ENCODE measurements at places on chromosomes 1 and 21.

- H3K4me3 ChIP-seq = no peak within 1 kb of the TSS
- H3K36me3 ChIP-seq = no peaks in the 10 kb centered on the region
- no peak for DNase-seq
- peaks cover 9% of the 10 kb centered on the region for H3K4me1 ChIP-seq
- no peak within 1 kb of the TSS for H3K27ac ChIP-seq
Measured at GRCh38 chr1:203085528-203086406, at the start of gene MYOG. Gene MYOG (minus strand): TSS chr1:203086012. CDS start chr1:203085961, 51 bp downstream.

DNA sequence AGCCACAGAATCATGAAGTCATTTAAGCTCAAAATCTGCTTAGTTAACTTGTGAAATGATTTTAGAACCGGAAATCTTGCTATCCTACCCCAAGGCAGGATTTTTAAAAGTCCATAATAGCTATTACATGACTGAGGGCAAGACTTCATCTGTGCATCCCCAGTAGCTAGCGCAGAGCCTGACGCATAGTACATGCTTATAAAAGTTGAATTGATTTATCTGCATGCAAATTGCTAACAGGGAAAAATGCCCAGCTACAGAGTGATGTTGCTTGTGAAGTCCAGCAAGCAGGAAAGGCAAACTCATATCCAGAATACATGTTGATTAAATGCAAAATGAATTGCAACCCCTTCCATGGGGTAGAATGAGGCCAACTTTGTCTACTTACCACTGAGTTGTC, 8.1 kb upstream of the MAP1LC3C start:
- H3K27me3 ChIP-seq = no peaks in the 10 kb centered on the region
- no peak overlapping the region for H3K27ac ChIP-seq
- no peak for DNase-seq
- no peak overlapping the region for H3K4me3 ChIP-seq

- no peak for DNase-seq
- H3K27me3 ChIP-seq = no peaks in the 10 kb centered on the region
- no peak overlapping the region for H3K4me3 ChIP-seq
- H3K4me1 ChIP-seq = no peaks in the 10 kb centered on the region
- H3K27ac ChIP-seq = no peak overlapping the region
- peaks cover 8% of the 10 kb centered on the region for H3K36me3 ChIP-seq
Measured at GRCh38 chr1:2159124-2159523, 35.4 kb downstream of the FAAP20 start.

DNA sequence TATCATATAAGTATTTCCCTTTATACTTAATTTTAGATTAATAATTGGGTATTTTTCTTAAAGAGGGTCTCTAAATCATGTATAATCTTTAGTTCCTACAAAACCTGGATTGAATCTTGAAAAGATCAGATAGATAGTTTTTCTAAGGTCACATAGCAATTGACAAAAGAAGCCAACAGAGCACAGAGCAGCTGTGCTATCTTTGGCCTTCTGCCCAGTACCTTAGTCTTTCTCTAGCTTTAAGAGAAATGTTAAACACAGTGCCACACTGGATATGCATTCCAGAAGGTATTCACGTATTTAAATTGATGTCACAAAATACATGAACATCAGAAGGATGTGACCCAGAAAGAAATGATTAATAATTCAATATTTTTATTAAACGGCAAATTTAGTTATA, 86.8 kb downstream of the C21orf91 start:
- H3K4me1 ChIP-seq = no peaks in the 10 kb centered on the region
- H3K36me3 ChIP-seq = no peaks in the 10 kb centered on the region
- H3K4me3 ChIP-seq = no peak overlapping the region
- H3K27me3 ChIP-seq = no peaks in the 10 kb centered on the region
- H3K27ac ChIP-seq = no peak overlapping the region
- no peak for DNase-seq

DNA sequence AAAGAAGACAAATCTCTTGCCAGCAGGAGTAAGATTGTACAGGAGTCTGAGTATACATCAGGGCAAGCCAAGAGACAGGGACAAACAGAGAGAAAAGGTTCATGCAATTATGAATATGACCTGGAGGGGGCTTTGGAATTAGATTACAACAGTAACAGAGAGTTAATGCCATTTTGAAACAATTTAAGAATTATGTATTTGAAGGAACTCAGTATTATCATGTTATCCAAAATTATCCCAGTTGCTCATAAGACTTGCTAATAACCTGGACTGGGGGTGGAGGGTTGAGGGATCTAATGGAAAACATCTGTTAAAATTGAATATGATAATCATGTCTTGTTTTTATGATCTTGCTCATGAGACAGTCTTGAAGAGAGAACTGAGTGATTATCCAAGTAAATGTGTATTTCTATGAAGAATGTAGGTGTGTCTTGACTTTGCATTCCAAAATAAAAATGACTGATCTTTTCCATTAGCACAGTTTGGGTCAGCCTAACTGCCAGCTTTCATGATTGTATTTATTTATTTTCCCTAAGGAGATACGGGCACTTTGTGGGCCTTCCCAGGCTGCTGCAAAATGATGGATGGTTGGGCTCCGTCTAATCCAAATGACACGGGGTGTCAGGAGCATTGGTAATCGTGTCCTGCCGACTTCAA, 117.7 kb downstream of the ERG start:
- no peak overlapping the region for H3K4me3 ChIP-seq
- no peaks in the 10 kb centered on the region for H3K36me3 ChIP-seq
- no peaks in the 10 kb centered on the region for H3K27me3 ChIP-seq
- no peak overlapping the region for H3K27ac ChIP-seq

- no peak overlapping the region for H3K27ac ChIP-seq
- no peaks in the 10 kb centered on the region for H3K36me3 ChIP-seq
- H3K4me3 ChIP-seq = no peak overlapping the region
- H3K4me1 ChIP-seq = no peaks in the 10 kb centered on the region
- no peaks in the 10 kb centered on the region for H3K27me3 ChIP-seq
Measured at GRCh38 chr21:30434033-30434631, 4.1 kb downstream of the KRTAP13-4 start.

DNA sequence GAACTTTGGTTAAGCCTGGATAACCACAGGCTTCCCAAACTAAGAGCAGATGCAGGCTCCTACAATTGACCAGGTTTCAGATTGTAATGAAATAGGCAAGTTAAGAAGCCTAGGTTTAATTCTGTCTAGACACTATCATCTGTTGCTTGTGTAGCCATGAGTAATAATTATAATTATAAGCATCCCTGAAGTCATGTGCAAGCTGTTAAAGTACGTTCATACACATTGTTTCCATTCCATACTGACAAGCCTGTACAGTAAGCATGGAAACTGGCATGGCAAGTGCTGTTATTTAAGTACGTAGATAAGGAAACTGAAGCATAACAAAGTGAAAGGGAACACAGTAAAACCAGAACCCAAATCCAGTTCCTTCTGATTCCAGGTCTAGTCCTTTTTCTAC, 557.2 kb upstream of the BEND5 start:
- H3K27me3 ChIP-seq = no peaks in the 10 kb centered on the region
- H3K36me3 ChIP-seq = no peaks in the 10 kb centered on the region
- DNase-seq = no peak

DNA sequence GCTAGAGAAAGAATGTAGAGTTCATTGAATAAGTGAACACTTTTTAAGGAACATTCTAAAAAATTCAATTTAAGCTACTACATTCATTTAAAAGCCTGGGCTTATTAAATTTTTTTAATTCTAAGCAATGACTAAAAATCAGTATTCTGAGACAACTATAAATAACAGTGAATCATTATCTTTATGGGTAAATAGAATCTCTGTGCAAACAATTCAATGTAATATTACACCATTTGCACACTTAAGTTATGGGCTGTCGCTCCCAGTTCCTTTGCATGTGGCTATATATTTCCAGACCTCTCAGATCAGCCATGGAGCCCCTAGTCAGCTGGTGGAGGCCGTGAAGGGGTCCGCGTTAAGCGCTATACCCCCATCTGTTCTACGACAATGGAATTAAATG, 65.1 kb downstream of the KCNK1 start:
- DNase-seq = no peak
- no peaks in the 10 kb centered on the region for H3K27me3 ChIP-seq
- H3K4me1 ChIP-seq = peaks cover 1% of the 10 kb centered on the region
- no peaks in the 10 kb centered on the region for H3K36me3 ChIP-seq
- H3K4me3 ChIP-seq = no peak overlapping the region
- H3K27ac ChIP-seq = no peak overlapping the region

GRCh38 chr1:228885845-228886244, 150.6 kb downstream of the RHOU start:
- no peaks in the 10 kb centered on the region for H3K36me3 ChIP-seq
- H3K27me3 ChIP-seq = no peaks in the 10 kb centered on the region
- H3K4me1 ChIP-seq = no peaks in the 10 kb centered on the region
- no peak for DNase-seq
- no peak overlapping the region for H3K4me3 ChIP-seq

GRCh38 chr1:65512383-65512782, 91.9 kb downstream of the LEPR start:
- H3K27me3 ChIP-seq = no peaks in the 10 kb centered on the region
- H3K4me3 ChIP-seq = no peak overlapping the region
- peak overlapping the region; percentile 87 for H3K27ac ChIP-seq
- no peak for DNase-seq
- peaks cover 9% of the 10 kb centered on the region for H3K4me1 ChIP-seq
- no peaks in the 10 kb centered on the region for H3K36me3 ChIP-seq

- no peak for DNase-seq
- peaks cover 2% of the 10 kb centered on the region for H3K4me1 ChIP-seq
- peak overlapping the region; percentile 96 for H3K27ac ChIP-seq
- peak overlapping the region; percentile 90 for H3K4me3 ChIP-seq
- no peaks in the 10 kb centered on the region for H3K36me3 ChIP-seq
Measured at GRCh38 chr1:21174654-21175323, 1.9 kb downstream of the EIF4G3 start.

GRCh38 chr1:77459881-77460280, 178.1 kb downstream of the AK5 start:
- no peaks in the 10 kb centered on the region for H3K36me3 ChIP-seq
- no peaks in the 10 kb centered on the region for H3K4me1 ChIP-seq
- no peaks in the 10 kb centered on the region for H3K27me3 ChIP-seq
- no peak overlapping the region for H3K27ac ChIP-seq

DNA sequence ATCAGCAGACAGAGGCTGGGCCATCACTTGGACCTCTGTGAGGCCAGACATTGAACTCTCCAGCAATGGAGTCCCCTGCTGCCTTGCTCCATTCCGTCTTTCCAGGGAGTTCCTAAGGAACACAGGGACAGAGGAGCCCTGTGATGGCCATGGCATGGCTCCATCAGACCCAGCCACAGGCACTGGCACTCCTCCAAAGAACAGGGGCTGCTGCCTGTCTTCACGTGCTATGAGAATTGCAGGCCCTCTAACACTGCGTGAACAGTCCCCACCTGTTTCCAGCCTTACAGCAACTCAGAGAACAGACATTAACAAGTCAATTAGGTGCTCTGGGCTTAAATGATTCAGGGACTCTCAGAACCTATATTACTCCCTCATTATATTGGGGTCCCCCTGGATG, 140.8 kb downstream of the ASTN1 start:
- H3K27ac ChIP-seq = no peak overlapping the region
- no peaks in the 10 kb centered on the region for H3K36me3 ChIP-seq
- no peak for DNase-seq
- no peak overlapping the region for H3K4me3 ChIP-seq

GRCh38 chr21:38669186-38669585, 136.5 kb upstream of the ETS2 start:
- H3K4me1 ChIP-seq = no peaks in the 10 kb centered on the region
- H3K27ac ChIP-seq = no peak overlapping the region
- H3K36me3 ChIP-seq = no peaks in the 10 kb centered on the region
- no peak for DNase-seq

DNA sequence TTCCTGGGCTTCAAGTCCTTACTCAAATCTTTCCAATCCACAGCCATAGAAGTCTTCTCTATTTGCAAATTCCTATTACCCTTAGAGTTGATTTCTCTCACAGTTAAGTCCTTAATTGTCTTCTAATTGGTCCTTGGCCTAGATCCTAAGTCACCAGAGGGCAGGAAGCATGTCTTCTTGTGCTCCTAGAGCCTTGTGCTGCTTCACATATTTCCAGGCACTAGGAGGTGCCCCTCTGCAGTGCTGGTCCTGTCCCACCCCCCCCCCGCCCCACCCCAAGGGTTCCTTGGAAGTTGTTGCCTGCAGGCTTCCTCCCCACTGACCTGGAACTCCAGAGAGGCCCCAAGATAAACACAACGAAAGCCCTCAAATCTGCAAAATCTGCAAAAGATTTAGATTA, 28.1 kb upstream of the TARBP1 start:
- no peak for DNase-seq
- peaks cover 4% of the 10 kb centered on the region for H3K4me1 ChIP-seq
- no peak overlapping the region for H3K4me3 ChIP-seq
- H3K27ac ChIP-seq = no peak overlapping the region
- H3K36me3 ChIP-seq = no peaks in the 10 kb centered on the region

GRCh38 chr1:225881959-225882693, at the start of gene TMEM63A:
Gene TMEM63A (minus strand): TSS chr1:225882380. CDS start chr1:225877580, 4,800 bp downstream.
- no peaks in the 10 kb centered on the region for H3K27me3 ChIP-seq
- H3K36me3 ChIP-seq = no peaks in the 10 kb centered on the region
- peaks cover 62% of the 10 kb centered on the region for H3K4me1 ChIP-seq
- DNase-seq = peak; percentile 87
- peak within 1 kb of the TSS; percentile 97 for H3K27ac ChIP-seq

- no peaks in the 10 kb centered on the region for H3K36me3 ChIP-seq
- H3K27ac ChIP-seq = peak overlapping the region; percentile 28
- H3K4me1 ChIP-seq = peaks cover 12% of the 10 kb centered on the region
- no peak for DNase-seq
Measured at GRCh38 chr1:119373465-119373864, 4.9 kb downstream of the HAO2 start.

DNA sequence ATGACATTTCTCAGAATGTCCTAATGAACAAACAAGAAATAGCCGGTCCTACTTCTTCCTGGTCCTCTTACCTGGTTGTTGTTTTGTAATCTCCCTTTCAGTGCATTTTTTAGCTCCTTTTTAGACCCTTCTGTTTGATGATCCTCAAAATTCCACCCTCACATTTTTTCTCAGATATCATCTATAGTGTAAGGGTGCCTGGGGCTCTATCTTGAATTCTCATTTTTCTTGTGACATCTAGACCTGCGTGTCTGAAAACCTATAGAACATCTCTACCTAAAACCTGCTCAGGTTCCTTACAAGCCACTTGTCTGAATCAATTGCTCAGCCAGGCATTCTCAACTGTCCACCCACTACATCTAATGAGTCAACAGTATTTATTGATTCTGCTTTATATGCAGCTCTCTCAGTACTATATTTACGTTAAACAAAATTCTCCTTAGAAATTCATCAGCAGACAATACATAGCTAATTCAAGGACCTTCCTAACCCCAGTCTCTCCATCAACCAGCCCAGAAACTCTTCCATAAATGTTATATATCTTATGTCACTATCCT, 36.5 kb upstream of the USH2A start:
- H3K27ac ChIP-seq = no peak overlapping the region
- no peaks in the 10 kb centered on the region for H3K27me3 ChIP-seq
- DNase-seq = no peak
- no peaks in the 10 kb centered on the region for H3K4me1 ChIP-seq
- H3K4me3 ChIP-seq = no peak overlapping the region

Measured in liver (tissue), 10 donors.